Endothelial cell of umbilical vein (primary cell): ENCODE measurements at places on chromosomes 16 and 17. TPM values are rescaled to one million over a fixed set of nuclear protein-coding genes. Genes with fewer than 3 reads are reported as not detected.
A peak's percentile ranks its signal among the peaks of the same experiment; 100 is the strongest.

DNA sequence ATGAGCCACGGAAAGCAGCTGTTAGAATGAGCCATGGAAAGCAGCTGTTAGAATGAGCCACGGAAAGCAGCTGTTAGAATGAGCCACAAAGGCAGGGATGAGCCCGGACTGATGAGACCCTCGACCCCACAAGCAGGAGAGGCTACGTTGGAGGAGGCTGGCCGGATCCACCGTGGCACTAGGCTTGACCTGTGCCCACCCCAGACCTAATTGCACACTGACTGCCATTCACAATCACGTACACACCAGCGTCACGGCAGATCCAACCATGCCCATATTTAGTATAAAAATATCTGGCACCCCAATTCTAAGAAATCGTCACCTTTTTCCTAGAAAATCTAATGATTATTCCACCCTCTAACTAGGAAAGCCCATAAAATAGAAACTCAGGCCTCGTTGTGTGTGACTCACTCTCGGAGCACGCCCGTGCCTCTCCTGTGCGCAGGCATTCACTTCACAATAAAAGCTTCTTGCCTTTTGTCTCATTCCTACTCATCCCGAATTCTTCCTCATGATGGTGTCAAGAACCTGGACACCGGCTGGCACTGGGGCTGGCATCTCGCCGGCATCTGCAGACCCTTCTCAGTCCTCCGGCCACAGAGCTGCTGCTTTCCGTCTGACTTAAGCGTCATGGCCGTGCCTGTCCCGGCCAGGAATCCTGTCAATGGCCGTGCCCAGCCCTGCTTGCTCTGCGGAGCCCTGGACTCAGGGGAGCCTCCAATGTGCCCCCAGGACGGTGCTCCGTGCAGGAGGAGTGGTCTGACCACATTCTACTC is 5.5 kb upstream of the SECTM1 start:
- H3K27ac ChIP-seq: peak overlapping the region; percentile 2
- peaks cover 16% of the 10 kb centered on the region for H3K4me1 ChIP-seq
- no peaks in the 10 kb centered on the region for H3K27me3 ChIP-seq
- no peaks in the 10 kb centered on the region for H3K36me3 ChIP-seq
- peak overlapping the region; percentile 21 for H3K4me3 ChIP-seq

DNA sequence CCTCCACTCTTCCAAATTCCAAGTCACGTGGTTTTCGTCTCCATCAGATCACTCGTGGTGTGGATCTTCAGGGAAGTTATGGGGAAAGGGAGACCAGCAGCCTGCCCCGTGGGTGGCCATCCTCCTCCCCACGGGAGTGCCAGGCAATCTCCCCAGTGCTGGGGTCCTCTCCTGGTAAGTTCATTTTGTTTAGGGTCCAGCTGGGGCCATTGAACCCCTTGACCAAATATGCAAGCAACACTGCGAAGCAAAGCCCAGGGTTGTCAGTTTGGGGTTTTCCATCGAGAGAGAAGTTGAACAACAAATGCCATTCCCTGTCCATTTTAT is 4.1 kb upstream of the LCMT1 start:
- peak overlapping the region; percentile 52 for H3K4me3 ChIP-seq
- DNase-seq: no peak
- peak overlapping the region; percentile 56 for H3K27ac ChIP-seq
- no peaks in the 10 kb centered on the region for H3K36me3 ChIP-seq

- no peaks in the 10 kb centered on the region for H3K4me1 ChIP-seq
- H3K4me3 ChIP-seq: no peak overlapping the region
- H3K36me3 ChIP-seq: peaks cover 2% of the 10 kb centered on the region
- no peak overlapping the region for H3K27ac ChIP-seq
- H3K27me3 ChIP-seq: no peaks in the 10 kb centered on the region
Measured at GRCh38 chr17:17575360-17576251, 15.9 kb downstream of the PEMT start.

DNA sequence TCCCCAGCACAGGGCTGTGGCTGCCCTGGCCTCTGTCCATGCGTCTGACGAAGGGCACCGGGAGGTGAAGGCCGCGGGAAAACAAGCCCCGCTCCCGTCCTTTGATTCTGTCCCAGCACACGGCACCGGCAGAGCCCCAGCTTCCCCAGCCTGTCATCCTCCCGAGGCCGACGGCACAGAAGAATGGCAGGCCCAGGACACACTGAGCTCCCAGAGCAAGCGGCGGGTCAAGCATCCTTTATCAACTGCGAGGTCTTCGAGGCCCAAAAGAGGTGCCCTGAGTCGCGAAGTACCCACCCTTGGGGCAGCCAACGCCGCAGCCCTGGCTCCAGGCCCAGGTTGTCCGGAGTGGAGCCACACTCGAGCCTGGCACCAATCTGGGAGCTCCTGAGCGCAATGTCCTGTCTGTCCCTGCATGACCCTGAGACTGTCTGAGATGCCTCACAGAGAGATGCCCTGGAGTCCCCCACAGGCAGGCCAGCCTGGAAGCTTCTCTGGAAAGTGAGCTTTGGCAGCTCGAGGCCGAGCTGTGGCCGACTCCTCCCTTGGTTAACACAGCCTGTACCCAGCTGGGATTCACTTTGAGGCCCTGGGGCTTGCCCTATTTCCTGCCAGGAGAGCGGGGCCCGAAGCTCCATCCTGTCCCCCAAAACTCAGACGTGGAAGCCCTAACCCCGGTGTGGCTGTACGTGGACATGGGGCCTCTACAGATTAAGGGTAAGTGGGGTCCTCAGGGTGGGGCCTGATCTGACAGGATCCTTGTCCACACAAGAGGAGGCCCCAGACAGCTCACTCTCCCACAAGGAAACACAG is 23.3 kb downstream of the SLC7A5 start:
- no peaks in the 10 kb centered on the region for H3K27me3 ChIP-seq
- no peak for DNase-seq
- no peak overlapping the region for H3K4me3 ChIP-seq
- peaks cover 2% of the 10 kb centered on the region for H3K36me3 ChIP-seq
- H3K27ac ChIP-seq: no peak overlapping the region

Gene CDRT15L2
- total RNA-seq: not detected in 2 replicates

DNA sequence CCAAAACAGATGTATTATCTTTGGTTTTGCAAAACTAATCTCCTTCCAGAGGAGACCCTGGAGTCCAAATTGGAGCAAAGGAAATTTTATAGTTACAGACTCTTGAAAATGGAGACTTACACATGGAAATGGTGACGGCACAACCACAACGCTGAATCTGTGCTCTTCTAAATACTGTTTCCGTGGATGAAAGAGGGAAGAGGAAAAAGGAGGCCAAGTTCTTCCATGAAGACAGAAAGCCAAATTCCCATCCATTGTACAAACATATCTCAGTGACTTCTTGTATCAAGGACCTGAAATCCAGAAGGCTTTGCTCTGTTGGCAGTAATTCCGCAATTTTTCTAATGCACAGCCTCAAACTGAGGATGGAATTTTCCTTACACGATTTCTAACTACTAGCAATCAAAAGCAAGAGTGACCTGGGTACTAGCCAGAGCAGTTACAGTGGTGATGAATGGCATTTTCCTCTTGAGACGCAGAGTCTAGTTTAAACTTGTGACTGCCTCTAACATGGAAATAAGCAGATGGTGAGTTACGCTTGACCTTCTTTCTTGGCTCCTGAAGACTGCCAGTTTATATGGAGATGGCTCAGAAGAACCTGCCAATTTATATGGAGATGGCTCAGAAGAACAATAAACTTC is 38.5 kb downstream of the VPS53 start:
- peak; percentile 75 for DNase-seq
- H3K4me1 ChIP-seq: no peaks in the 10 kb centered on the region
- H3K36me3 ChIP-seq: peaks cover 2% of the 10 kb centered on the region
- no peak overlapping the region for H3K4me3 ChIP-seq

DNA sequence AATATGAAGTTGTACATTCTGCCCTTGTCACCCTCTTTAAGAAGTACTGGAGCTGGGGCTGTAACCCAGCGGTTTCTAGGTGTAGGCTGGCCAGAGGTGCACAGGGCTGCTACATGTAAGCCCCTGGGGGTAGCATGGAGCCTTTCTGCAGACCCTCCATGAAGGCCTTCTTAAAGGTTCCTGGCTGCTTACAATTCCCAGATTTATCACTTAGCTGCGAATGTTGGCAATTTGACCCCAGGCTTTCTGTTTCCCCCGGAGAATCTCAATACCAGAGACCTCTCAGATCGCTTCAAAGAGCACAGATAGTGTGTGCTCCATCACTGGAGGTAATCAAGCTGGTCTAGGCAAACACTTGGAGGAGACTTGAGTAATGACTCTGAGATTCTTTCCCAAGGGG is 309.4 kb downstream of the CBLN1 start:
- H3K36me3 ChIP-seq: no peaks in the 10 kb centered on the region
- no peaks in the 10 kb centered on the region for H3K27me3 ChIP-seq
- H3K27ac ChIP-seq: no peak overlapping the region
- H3K4me3 ChIP-seq: no peak overlapping the region

GRCh38 chr17:66135219-66135618 is 56.7 kb downstream of the CEP112 start:
- no peak overlapping the region for H3K27ac ChIP-seq
- H3K36me3 ChIP-seq: no peaks in the 10 kb centered on the region
- H3K4me3 ChIP-seq: no peak overlapping the region
- H3K27me3 ChIP-seq: no peaks in the 10 kb centered on the region
- DNase-seq: no peak

- H3K36me3 ChIP-seq: no peaks in the 10 kb centered on the region
- no peak overlapping the region for H3K4me3 ChIP-seq
- H3K27ac ChIP-seq: no peak overlapping the region
- DNase-seq: peak; percentile 57
- no peaks in the 10 kb centered on the region for H3K27me3 ChIP-seq
Measured at GRCh38 chr17:17440010-17440843, 36.6 kb upstream of the MED9 start.

- H3K36me3 ChIP-seq: no peaks in the 10 kb centered on the region
- no peak overlapping the region for H3K27ac ChIP-seq
Measured at GRCh38 chr17:29533976-29534375, 32.9 kb downstream of the ABHD15 start.

GRCh38 chr17:4548721-4549531 is 6.3 kb downstream of the MYBBP1A start:
- no peak overlapping the region for H3K4me3 ChIP-seq
- H3K4me1 ChIP-seq: peaks cover 4% of the 10 kb centered on the region
- H3K27me3 ChIP-seq: no peaks in the 10 kb centered on the region
- H3K27ac ChIP-seq: no peak overlapping the region
- DNase-seq: no peak
- H3K36me3 ChIP-seq: peaks cover 32% of the 10 kb centered on the region
